Activated T-helper 1 cell treated with anti-CD3 and anti-CD28 coated beads, Interleukin-12 subunit alpha, Interleukin-12 subunit beta, Interleukin-2, Interleukin-4 antibody, amounts not matched to agents 30 ng/mL and 10 ng/mL and 1 ng/mL, durations not matched to agents 14 hours and 24 hours and 36 hours (primary cell): ENCODE measurements at places on chromosomes 1 and 21. TPM values are rescaled to one million over a fixed set of nuclear protein-coding genes. Genes with fewer than 3 reads are reported as not detected.

DNA sequence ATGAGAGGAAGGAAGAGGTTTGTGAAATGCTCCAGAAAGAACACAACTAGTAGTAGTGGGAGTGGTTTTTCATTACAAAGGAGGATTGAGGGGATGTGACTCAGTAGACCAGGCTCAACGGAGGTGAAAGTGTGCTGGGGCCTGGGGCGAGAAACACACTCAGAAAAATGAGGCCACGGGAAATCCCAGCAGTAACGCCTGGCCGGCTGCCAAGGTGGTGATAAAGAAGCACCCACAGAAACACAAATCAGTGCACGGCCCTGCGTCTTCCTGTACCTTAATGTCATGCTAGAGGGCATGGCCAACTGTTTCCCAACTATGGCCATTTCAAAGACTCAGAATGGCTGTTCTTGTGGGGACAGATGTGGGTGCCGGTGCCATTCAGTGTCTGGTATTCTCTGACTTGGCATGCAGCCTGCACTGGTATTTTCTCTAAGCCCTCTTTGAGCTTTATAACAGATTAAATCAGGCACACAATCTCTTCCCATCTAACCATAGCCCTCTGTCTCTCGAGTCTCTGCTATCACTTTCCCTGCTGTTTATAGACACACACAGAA is 38.2 kb downstream of the URB2 start:
- no peaks in the 10 kb centered on the region for H3K27me3 ChIP-seq
- H3K4me3 ChIP-seq: no peak overlapping the region
- no peak overlapping the region for H3K27ac ChIP-seq
- H3K36me3 ChIP-seq: peaks cover 20% of the 10 kb centered on the region
- DNase-seq: peak; percentile 29

HCRTR1 gene
- not detected in 2 replicates for total RNA-seq

- H3K4me1 ChIP-seq: no peaks in the 10 kb centered on the region
- H3K36me3 ChIP-seq: no peaks in the 10 kb centered on the region
- H3K27ac ChIP-seq: no peak overlapping the region
- H3K4me3 ChIP-seq: no peak overlapping the region
Measured at GRCh38 chr21:41086569-41086968, 81.4 kb upstream of the BACE2 start.

DNA sequence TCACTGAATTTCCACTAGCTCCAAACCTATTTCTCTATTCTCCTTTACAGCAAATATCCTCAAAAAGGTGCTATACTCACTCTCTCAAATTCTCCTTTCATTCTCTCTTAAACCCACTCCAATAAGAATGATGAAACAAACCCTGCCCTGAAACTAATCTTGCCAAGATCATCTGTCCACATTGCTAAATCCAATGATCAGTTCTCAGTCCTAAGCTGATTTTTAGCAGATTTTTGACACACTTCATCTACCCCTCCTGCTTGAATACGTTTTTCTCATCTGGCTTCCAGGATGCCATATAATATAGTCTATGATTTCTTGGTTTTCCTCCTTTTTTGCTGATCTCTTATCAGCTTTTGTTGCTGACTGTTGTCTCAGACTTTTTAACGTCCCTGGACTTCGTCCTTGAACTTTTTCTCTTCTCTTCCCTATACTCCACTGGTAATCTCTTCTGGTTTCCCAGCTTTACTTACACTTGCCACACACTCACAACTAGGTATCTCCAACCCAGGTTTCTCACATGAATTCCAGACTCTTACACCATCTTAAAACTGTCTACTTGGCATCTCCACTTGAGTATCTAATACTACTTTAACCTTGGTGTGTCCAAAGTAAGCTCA is 35.3 kb downstream of the RERE start:
- H3K4me3 ChIP-seq: no peak overlapping the region
- no peaks in the 10 kb centered on the region for H3K27me3 ChIP-seq
- no peak for DNase-seq

GRCh38 chr1:218880484-218881060 is 293.1 kb upstream of the LYPLAL1 start:
- H3K27ac ChIP-seq: no peak overlapping the region
- DNase-seq: no peak
- H3K36me3 ChIP-seq: no peaks in the 10 kb centered on the region
- H3K4me3 ChIP-seq: no peak overlapping the region

DNA sequence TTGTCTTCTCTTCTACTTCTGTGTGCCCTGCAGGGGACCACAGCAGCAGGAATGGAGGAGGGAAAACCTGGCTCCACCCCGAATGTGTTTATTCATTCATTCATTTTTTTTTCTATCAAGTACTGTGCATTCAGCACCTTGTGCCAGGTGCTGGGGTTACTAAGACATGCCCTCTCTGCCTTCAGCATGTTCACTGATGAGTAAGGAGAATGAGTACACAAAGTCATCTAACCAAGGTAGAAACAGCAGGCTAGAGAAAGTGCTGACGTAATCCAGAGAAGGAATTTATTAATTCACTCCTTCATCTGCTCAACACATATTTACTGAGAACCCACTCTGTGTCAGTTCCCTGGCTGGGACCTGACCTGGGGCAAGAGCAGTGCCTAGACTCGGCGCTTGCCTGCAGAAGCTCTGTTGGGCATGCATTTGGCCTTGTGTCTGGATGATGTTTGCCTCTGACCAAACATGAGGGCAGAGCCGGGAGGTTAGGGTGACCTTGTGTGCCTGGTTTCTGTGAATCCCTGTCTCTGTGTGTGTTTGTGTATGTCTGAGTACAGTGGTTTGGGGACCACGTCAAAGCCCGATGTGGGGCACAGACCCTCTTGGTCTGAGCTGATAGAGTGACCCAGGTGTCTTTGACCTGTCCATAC is 3.3 kb upstream of the MYOG start:
- no peaks in the 10 kb centered on the region for H3K36me3 ChIP-seq
- H3K27me3 ChIP-seq: peaks cover 8% of the 10 kb centered on the region
- H3K4me3 ChIP-seq: no peak overlapping the region
- H3K27ac ChIP-seq: no peak overlapping the region

DNA sequence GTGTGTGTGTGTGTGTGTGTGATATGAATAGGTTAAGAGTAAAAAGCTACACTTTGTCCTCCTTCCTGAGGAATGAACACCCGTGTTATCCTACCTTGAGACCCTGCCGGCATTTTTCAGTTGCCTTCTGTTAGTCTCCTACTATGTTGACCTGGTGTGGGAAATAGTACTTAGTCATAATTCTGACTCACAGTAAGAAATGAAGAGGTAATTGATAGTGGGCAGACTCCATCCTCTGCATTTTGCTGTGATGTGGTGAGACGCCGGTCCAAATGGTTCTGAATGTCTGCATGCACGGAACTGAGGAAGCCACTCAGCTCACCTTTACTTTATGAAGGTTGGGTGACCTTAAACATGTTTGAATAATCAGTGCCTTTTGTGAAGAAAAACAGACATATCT is 12.6 kb downstream of the CD101 start:
- no peak overlapping the region for H3K4me3 ChIP-seq
- H3K27ac ChIP-seq: no peak overlapping the region
- no peaks in the 10 kb centered on the region for H3K27me3 ChIP-seq
- H3K4me1 ChIP-seq: peaks cover 53% of the 10 kb centered on the region
- H3K36me3 ChIP-seq: no peaks in the 10 kb centered on the region
- no peak for DNase-seq

MYCL gene
- 0.56 and 0.62 TPM in 2 replicates for total RNA-seq

GRCh38 chr1:12170263-12170671 is 3.5 kb downstream of the TNFRSF1B start:
- H3K27me3 ChIP-seq: no peaks in the 10 kb centered on the region
- DNase-seq: no peak
- peaks cover 82% of the 10 kb centered on the region for H3K4me1 ChIP-seq
- peak overlapping the region; percentile 100 for H3K4me3 ChIP-seq
- peaks cover 44% of the 10 kb centered on the region for H3K36me3 ChIP-seq

DNA sequence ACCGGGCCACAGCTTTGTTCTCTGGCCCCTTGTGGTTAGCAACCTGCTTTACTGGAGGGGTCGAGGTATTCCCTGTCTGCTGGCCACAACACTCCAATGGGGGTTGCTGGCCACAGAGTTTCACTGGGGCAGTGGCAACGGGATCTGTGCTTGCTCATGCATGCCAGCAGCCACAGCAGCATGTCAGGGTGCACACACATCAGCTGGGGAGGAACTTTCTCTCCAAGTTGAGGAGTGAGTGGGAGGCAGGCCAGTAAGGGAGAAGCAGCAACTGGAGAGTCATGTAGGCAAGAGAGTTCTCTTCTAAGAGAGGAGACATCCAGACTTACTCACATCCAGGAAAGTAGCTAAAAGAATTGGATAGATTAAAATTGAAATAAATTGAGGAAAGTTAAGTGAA is 38.0 kb downstream of the SAMD13 start:
- H3K27me3 ChIP-seq: peaks cover under 1% of the 10 kb centered on the region
- no peak for DNase-seq
- H3K27ac ChIP-seq: no peak overlapping the region

RPTN gene
- total RNA-seq: not detected in 2 replicates

DNA sequence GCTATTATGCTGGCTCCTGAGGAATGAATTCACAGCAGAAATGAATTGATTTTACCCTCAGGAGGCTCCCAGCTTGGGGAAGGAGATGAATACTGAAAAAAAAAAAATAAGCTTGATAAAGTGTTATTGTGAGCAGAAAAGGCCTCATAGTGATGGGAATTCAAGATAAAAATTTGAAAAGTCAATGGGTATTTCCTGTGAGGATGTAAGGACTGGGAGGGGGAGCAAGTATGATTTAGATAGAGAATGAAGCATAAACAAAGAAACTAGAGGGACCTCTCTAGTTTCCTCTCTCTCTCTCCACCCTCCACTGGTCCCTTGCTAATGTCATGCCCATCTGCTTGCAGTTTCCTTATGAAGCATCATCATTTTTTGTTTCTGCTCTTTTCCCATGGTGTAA is 439.0 kb upstream of the PLXNA2 start:
- no peak for DNase-seq
- no peaks in the 10 kb centered on the region for H3K4me1 ChIP-seq
- H3K27me3 ChIP-seq: peaks cover 7% of the 10 kb centered on the region
- no peaks in the 10 kb centered on the region for H3K36me3 ChIP-seq
- no peak overlapping the region for H3K27ac ChIP-seq

GRCh38 chr1:52852854-52853253 is 10.3 kb downstream of the ZYG11A start:
- no peaks in the 10 kb centered on the region for H3K36me3 ChIP-seq
- DNase-seq: no peak
- H3K27ac ChIP-seq: no peak overlapping the region
- H3K4me3 ChIP-seq: no peak overlapping the region
- H3K4me1 ChIP-seq: no peaks in the 10 kb centered on the region

DNA sequence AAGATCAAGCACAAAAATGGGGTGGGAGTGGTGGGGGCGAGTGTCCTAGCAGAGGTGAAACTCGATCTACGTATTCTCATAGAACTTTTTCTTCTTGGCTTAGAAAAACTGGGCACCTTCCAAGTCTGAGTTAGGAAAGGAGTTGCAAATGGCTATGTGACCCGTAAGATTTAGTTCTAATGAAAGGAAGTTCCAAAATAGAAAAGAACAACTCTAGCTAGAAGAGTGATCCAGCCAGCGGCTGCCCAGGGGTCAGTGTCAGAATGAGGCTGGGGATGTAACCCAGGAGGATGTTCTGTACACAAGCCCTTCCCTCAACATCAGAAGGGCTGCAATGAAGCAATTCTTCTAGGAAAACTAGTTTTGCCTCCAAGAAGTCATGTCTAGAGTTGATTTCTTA is 5.2 kb downstream of the MTARC1 start:
- DNase-seq: no peak
- H3K36me3 ChIP-seq: no peaks in the 10 kb centered on the region
- H3K4me3 ChIP-seq: no peak overlapping the region
- H3K27me3 ChIP-seq: peaks cover 27% of the 10 kb centered on the region
- H3K4me1 ChIP-seq: no peaks in the 10 kb centered on the region

DNA sequence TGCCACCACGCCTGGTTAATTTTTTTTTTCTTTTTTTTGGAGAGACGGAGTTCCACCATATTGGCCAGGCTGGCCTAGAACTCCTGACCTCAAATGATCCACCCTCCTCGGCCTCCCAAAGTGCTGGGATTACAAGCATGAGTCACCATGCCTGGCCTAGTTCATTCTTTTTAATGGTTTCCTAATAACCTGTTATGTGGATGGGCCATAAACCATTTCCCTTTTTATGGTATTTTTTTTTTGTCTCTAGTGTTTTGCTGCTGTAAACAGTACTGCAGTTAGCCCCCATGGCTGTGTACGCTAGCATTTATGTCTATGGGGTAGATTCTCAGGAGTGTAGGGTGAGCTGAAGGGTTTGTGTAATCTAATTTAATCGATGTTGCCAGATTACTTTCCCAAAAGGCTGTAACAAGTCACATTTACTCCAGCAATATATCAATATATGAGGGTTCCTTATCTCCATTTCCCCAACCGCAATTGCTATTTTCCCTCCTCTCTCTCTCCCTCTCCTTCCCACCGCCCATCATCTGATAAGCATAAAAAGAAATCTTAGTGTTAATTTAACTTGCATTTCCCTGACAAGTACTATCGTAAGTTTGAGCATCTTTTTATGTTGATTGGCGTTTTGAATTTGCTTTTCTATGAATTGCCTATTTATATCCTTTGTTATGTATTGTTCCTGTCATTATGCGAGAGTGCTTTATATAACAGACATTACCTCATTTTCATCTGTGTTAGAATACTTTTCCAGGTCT is 28.7 kb downstream of the RCSD1 start:
- no peaks in the 10 kb centered on the region for H3K27me3 ChIP-seq
- peaks cover 20% of the 10 kb centered on the region for H3K36me3 ChIP-seq
- no peak overlapping the region for H3K27ac ChIP-seq
- no peak overlapping the region for H3K4me3 ChIP-seq
- no peak for DNase-seq

RIMS3 gene
- total RNA-seq: 1.5 and 1.9 TPM in 2 replicates

GRCh38 chr1:224631462-224632115 is 15.5 kb downstream of the CNIH3 start:
- no peaks in the 10 kb centered on the region for H3K4me1 ChIP-seq
- peaks cover 25% of the 10 kb centered on the region for H3K27me3 ChIP-seq
- H3K4me3 ChIP-seq: no peak overlapping the region
- no peak overlapping the region for H3K27ac ChIP-seq

DNA sequence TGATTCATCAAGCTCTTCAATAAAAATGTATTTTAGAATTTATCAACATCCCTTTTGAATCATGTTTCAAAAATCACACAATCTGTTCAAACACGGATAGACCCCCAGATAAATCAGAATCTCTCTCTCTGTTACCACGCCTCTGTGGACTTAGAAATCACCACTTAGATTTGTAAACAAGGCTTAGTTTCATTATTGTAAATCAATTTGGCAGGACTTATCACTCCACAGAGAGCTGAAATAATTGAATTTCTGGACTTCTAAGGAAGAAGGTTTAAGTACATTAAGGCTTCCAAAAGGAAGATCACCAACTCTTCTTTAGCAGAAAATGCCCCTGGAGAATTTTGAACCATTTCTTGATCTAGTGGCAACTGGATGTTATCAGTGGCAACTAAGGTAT is 100.4 kb downstream of the APP start:
- DNase-seq: no peak
- H3K4me3 ChIP-seq: peak overlapping the region; percentile 65
- no peak overlapping the region for H3K27ac ChIP-seq
- no peaks in the 10 kb centered on the region for H3K36me3 ChIP-seq

- no peak overlapping the region for H3K27ac ChIP-seq
- no peaks in the 10 kb centered on the region for H3K27me3 ChIP-seq
- H3K4me1 ChIP-seq: no peaks in the 10 kb centered on the region
- H3K36me3 ChIP-seq: no peaks in the 10 kb centered on the region
- DNase-seq: no peak
- H3K4me3 ChIP-seq: no peak overlapping the region
Measured at GRCh38 chr1:7108251-7108650, 323.0 kb downstream of the CAMTA1 start.

- peak overlapping the region; percentile 34 for H3K27ac ChIP-seq
- H3K4me3 ChIP-seq: no peak overlapping the region
- no peaks in the 10 kb centered on the region for H3K36me3 ChIP-seq
- peaks cover 43% of the 10 kb centered on the region for H3K4me1 ChIP-seq
- peaks cover 14% of the 10 kb centered on the region for H3K27me3 ChIP-seq
- no peak for DNase-seq
Measured at GRCh38 chr1:224747578-224747977, 131.5 kb downstream of the CNIH3 start.

GUCA2B gene
- total RNA-seq: not detected in 2 replicates

DNAJC28 gene
- 0.12 and 0.18 TPM in 2 replicates for total RNA-seq
